Type B pancreatic cell (in vitro differentiated cells): ENCODE measurements at places on chromosomes 4 and X.
A peak's percentile ranks its signal among the peaks of the same experiment; 100 is the strongest.

GRCh38 chrX:155028877-155029291, 2.2 kb downstream of the FUNDC2 start:
- no peaks in the 10 kb centered on the region for H3K36me3 ChIP-seq
- no peaks in the 10 kb centered on the region for H3K27me3 ChIP-seq
- H3K4me1 ChIP-seq, result peaks cover 5% of the 10 kb centered on the region
- H3K4me3 ChIP-seq, result peak overlapping the region; percentile 91
- peak overlapping the region; percentile 95 for H3K27ac ChIP-seq

- H3K27ac ChIP-seq, result no peak overlapping the region
- H3K36me3 ChIP-seq, result peaks cover 21% of the 10 kb centered on the region
- no peak for DNase-seq
These were observed 1.1 kb downstream of the PCDH19 start for GRCh38 chrX:100408713-100409609.

DNA sequence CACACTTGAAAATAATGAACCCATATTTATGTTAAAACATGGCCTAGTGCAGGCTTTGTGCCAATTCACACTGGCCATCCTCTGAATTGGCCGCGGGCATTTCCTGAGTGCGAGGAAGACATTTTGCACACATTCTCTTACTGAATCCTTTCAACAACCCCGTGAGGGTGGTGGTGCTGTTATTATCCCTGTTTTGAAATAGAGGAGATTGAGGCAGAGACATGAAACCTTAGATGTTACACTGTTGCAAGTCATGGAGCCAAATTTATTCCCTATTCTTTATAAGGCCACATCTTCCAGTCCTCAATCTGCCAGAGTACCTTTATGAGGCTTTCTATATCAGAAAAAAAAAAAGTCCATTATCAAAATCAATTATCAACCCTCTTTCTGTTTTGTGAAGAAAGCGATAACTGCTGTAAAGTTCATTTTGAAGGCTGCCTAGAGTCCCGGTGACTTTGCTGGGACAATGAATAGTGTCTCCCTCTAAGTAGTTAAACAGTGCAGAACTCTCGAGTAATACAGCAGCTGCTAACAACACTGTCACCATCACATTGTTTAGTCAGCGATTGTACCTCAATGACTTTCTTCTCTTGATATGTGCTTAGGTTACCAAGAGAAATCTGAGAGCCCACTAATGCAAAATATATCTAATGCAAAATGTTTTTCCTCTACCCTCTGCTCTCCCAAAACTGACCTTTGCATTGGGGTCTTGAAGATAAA, 242.3 kb upstream of the PPARGC1A start:
- no peak for DNase-seq
- no peak overlapping the region for H3K27ac ChIP-seq
- H3K4me1 ChIP-seq, result peaks cover 5% of the 10 kb centered on the region
- no peaks in the 10 kb centered on the region for H3K36me3 ChIP-seq

- H3K27ac ChIP-seq, result no peak overlapping the region
- no peaks in the 10 kb centered on the region for H3K27me3 ChIP-seq
- H3K4me1 ChIP-seq, result peaks cover 12% of the 10 kb centered on the region
- H3K36me3 ChIP-seq, result peaks cover 42% of the 10 kb centered on the region
- no peak overlapping the region for H3K4me3 ChIP-seq
These were observed 48.1 kb upstream of the S100G start for GRCh38 chrX:16601885-16602284.
